ENCODE measurements at places on chromosomes 6 and 20.

- no peak for DNase-seq
These were observed 150.4 kb downstream of the ZDHHC14 start for GRCh38 chr6:157531169-157531985.

GRCh38 chr20:47665221-47665991 is 119.9 kb downstream of the SULF2 start:
- DNase-seq: no peak

DNA sequence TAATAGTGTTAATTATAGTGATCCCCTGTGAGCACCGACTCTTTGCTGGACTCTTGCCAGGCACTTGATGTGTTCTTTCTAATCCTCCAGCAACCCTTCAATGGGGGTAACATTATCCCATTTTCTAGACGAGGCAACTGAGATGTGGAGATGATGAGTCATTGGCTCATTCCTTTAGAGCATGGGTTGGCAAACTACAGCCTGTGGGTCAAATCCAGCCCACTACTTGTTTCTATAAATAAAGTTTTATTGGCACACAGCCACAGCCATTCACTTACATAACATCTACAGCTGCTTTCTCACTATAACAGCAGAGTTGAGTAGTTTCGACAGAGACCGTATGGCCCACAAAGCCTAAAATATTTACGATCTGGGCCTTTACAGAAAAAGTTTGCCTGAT is 249.5 kb upstream of the KCNG1 start:
- no peak for DNase-seq

- DNase-seq: no peak
These were observed 98.8 kb downstream of the DTD1 start for GRCh38 chr20:18686696-18687095.

DNA sequence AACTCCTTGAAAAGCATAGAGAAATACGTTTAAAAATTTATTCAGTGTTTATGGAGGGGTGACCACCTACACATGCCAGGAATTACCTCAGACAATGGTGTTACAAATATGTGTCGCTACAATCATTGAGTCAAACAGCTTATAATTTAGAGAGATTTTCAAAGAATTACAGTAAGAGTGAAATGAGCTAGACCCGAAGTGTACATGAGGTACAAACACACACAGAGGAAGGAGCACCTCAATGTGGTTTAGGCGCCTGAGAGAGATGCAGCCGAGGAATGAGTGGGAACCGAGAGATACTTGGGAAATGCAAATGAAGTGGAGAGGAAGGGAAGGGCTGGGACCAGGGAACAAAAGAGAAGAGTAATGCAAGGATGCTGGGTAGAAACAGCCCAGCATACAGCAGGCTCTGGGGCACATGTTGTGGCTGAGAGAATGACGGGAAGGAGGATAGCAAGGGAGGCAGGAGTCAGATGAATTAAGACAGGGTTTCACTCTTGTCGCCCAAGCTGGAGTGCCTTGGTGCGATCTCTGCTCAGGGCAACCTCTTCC is 15.5 kb downstream of the EEF1E1 start:
- DNase-seq: no peak

GRCh38 chr6:135842618-135843392 is 8.7 kb upstream of the PDE7B start:
- DNase-seq: no peak

DNA sequence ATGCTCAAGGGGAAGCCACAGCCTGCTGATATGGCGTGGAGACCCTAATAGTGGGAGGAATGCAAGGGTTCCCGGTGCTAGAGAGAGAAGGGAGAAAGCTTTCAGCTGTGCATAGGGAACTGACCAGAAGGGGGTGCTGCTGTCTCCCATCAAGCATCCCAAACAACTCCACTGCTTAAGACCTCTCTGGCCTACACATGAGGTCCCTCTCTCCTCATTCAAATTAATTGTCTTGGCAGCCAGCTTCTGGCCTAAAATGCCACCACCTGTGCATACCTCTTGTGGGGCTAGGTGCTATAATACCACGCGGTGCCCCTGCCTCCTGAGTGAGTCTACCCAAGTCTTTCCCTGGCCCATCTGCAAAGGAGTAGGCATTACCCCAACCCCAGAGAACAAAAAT is 14.5 kb downstream of the ADISSP start:
- DNase-seq: peak; percentile 24

GRCh38 chr6:24273096-24273870 is 84.6 kb downstream of the DCDC2 start:
- DNase-seq: no peak

DNA sequence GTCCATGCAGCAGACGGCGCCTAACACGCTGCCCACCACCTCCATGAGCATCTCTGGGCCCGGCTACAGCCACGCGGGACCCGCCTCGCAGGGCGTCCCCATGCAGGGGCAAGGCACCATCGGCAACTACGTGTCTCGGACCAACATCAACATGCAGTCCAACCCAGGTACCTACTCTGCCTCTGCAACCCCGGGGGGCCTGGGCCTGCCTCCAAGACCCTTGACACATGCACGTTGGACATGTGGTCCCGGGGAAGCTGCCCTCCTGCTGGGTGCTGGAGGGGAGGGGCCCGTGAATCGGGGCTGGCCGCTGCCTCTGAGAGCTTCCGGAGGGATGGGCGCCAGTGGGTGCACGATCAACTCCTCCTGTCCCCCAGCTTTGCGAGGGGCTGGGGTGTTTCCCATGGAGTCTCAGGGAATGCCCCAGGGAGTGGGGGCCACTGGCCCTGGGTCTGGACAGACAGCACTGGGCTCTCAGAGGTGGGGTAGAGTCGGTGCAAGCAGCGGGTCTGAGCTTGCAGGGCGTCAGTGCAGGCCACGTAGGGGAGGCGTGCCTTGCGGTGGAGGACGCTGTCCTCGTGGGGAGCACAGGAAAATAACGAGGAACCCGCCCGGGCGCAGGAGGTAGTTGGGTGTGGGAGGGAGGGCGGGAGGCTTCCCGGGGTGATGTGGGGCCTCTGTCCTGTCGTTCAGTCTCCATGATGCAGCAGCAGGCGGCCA is 19.4 kb downstream of the SS18L1 start:
- no peak for DNase-seq

- DNase-seq: no peak
These were observed 71.5 kb downstream of the FAM184A start for GRCh38 chr6:119006974-119007373.

- no peak for DNase-seq
These were observed 97.7 kb downstream of the KCNB1 start for GRCh38 chr20:49384437-49385434.

GRCh38 chr6:7970616-7971015 is 60.0 kb upstream of the TXNDC5 start:
- no peak for DNase-seq

- DNase-seq: no peak
These were observed 1.9 kb downstream of the TMEM30A start for GRCh38 chr6:75282706-75283105.

GRCh38 chr6:73129653-73130443 is 95.4 kb downstream of the KHDC1L start:
- DNase-seq: peak; percentile 4

DNA sequence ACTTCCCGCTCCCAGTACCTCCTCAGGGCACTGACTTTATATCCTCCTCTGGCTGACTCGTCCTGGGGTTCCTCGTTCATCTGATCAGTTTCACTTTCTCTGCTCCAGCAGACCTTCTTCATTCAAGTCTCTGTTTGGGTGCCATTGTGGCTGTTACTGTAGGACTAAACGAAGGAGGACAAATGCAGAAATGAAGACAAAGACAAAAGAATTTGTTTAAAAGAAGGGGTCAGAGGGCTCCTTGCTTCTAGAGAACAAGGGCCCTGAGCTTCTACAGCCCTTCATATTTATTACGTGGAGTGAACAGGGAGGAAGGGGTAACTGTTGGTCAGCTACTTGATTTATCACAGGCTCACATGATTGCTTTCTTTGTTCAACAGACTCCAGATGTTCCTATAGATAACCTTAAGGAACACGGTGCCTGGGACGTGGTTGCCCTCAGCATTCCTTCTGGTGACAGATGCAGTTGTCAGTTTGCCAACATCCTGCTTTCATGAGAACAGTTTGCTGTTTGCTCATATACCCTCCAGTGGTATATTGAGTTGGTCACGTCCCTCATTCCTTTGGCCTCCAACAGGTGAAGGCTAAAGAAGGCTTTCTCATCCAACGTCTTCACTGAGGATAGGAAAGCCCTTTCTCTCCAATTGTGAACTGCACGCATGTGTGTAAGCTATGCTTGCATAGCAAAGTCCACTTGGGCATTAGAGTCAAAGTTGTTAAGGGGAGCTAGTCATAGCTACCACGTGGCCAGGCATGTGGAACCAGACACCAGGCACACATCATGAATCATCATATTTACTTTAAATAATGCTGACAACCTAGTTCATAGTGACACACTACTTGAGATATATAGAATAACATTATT is 69.1 kb upstream of the BTN3A2 start:
- no peak for DNase-seq

DNA sequence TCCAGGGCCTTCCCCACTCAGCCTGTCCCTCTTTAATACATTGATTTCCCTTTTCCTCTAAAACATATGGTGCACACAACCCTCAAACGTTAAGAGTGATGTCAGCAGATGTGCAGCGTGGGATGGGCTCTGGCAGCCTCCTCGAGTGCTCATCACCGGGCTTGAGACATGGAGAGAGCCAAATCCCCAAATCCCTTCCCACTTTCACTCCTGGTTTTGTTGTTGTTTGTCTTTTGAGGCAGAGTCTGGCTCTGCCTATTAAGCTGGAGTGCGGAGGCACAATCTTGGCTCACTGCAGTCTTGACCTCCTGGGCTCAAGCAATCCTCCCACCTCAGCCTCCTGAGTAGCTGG is 5.8 kb upstream of the PLTP start:
- no peak for DNase-seq

DNA sequence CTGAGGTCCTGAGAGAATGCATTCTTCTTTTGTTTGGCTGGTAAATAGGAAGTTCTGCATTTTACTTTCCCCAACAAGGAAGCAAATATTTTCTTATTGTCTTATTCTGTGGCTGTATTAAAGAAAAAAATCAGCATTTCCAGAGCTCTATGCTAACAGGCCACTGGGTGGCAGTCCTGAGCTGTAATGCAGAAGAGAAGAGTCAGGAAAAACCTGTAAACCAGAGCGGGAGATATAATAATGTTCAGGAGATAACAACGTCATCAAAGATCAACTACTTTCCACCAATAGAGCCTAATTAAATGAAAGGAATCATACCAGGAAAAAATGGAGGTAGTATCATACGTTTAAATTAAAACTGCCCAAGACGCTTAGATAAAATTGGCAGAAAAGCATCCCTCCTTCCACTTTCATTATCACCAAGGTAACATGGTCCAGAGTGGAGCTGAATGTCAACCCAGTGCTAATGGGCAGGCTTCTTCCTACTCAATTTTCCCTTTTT is 55.6 kb upstream of the CARMIL1 start:
- DNase-seq: peak; percentile 21

GRCh38 chr20:8601542-8601912 is 467.4 kb upstream of the PLCB4 start:
- DNase-seq: no peak

DNA sequence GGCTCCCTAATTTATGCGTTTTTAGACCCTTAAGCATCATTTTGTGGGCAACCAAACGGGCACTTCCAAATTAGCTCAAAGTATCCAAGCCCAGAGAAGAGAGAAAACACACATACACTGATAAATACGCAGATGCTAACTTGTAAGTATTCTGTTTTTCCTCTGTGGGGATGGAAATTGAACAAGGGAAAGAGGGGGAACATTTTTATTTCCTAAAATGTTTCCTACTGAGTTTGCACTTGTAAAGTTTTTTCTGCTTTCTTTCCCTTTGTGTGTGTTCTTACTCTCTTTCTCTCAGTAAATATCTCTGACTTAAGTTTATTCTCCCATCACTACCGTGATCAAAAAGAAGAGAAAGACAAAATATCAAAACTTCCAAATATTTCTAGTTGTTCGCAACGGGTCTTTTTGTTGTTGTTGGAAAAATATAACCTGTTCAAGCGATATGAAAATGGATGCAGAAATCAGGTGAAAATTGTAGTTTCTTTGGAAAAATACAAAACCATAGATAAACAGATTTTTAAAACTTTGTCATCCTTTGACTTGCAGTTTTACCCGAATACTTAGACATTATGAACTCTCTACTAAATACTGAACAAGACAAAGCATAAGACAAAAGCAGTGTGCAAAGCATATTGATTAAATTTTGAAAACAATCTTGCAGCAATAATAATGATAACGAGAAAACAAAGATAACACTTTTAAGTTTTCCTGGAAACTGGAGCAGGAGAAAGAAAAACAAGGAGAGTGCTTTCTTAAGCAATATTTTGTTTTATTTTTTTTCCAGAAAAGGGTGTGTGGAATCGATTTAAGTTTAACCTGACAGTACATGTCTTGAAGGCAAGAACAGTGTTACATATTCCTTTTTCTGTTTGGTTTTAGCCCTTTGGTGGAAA is 1.0 kb upstream of the NKX2-4 start:
- no peak for DNase-seq

DNA sequence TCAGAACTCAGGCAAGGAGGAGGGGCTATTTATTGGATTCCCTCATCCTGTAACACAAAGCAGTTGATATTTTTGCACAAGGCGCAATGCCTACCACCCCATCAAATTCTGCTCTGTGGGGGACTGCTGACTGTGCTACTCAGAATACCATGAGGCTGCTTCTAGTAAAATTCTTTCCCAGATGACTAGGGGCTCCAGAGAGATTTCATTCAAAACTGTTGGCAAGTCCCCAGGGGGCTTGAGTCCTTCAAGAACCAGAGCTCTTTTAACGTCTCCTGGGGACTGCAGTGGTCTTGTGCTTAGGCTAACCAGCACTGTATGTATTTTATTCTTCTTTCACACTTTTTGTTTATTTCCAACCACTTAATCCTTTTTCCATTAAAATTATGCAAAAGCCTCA is 365.9 kb upstream of the AGPAT4 start:
- DNase-seq: no peak

- DNase-seq: no peak
These were observed 13.9 kb upstream of the VAPB start for GRCh38 chr20:58374906-58375758.

DNA sequence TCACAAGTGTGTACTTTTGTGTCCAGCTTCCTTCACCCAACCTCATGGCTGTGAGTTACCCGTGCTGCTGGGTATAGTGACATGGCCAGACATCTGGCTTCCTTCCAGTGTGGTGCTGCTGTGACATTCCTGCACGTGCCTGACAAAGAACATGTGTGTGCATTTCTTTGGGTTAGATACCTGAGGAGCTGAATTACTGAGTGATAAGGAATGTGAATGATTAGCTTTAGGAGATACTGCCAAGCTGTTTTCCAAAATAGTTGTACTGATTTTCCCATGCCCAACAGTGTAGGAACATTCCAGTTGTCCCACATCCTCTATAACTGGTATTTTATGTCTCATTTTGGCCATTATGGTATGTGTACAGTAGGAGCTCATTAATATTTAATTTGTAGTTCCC is 132.5 kb downstream of the PREX1 start:
- no peak for DNase-seq
